ENCODE measurements at places on chromosomes 7 and 10. TPM values are rescaled to one million over a fixed set of nuclear protein-coding genes. Genes with fewer than 3 reads are reported as not detected.

GRCh38 chr10:28769091-28769604, 91.8 kb downstream of the BAMBI start:
- DNase-seq: no peak

- DNase-seq: no peak
Observed at GRCh38 chr10:45452743-45453452, 78.9 kb downstream of the ALOX5 start.

The PLEKHS1 gene
- 0.07 TPM for polyA plus RNA-seq

The CUZD1 gene
- 1.1 TPM for polyA plus RNA-seq

The ADAM8 gene
- polyA plus RNA-seq: 2.9 TPM

Data from muscle of back (tissue), 13 donors.